ENCODE measurements at places on chromosomes 1 and 21.

- DNase-seq, result no peak
Observed at GRCh38 chr1:94757931-94758330, 62.2 kb upstream of the SLC44A3 start.

DNA sequence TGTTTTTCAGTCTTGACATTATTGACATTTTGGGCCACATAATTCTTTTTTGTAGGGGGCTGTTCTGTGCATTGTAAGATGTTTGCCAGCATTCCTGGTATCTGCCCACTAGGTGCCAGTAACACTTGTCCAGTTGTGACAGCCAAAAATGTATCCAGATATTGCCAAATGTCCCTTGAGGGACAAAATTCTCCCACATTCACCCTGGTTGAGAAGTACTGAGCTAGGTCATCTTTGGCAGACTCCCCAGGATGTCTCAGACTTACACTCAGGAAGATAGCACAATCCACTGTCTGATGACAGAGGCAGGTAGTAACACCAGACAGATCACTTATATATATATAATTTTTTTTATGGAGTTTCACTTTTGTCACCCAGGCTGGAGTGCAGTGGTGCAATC is 5.9 kb downstream of the CD48 start:
- DNase-seq, result no peak

DNA sequence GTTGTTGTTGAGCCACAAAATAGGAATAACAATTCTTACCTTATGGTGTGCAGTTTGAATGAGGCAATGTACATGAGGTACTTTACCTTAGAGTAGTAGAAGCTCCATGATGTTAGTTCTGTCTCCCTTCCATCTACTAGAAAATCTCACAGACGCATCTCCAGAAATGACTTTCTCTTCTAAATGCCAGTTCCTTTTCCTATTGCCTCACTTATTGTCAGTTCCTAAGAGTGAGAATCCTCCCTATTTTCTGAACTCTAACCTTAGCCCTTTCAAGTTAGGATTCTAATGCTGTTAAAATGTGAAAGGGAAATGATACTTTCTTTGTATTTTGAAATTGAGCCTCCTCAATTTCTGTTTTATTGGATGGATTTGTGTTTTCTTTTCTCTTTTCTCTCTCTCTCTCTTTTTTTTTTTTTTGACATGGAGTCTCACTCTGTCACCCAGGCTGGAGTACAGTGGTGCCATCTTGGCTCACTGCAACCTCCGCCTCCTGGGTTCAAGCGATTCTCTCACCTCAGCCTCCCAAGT is 18.6 kb upstream of the MAPKAPK2 start:
- DNase-seq, result no peak

DNA sequence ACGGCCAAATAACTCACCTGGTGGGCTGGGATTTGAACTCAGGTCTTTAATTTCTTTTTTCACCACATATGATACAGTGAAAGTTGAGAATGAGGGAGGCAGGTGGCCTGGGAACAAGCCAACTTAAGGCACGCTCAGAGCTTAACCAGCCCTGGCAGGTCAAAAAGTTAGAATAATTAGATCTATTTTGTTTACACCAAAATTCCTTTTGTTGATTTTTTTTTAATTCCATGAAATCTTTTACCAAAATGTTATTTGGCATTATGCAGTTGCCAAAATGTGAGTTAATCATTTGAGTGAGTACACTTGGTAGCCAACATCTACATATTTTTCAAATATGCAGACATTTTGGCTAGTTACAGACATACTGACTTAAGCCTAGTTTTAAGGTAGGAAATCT is 36.8 kb downstream of the LHX8 start:
- no peak for DNase-seq

GRCh38 chr1:180917306-180918065 is 4.8 kb downstream of the KIAA1614 start:
- DNase-seq, result no peak

- no peak for DNase-seq
Observed at GRCh38 chr1:162633081-162633762, 958 bp downstream of the DDR2 start.

DNA sequence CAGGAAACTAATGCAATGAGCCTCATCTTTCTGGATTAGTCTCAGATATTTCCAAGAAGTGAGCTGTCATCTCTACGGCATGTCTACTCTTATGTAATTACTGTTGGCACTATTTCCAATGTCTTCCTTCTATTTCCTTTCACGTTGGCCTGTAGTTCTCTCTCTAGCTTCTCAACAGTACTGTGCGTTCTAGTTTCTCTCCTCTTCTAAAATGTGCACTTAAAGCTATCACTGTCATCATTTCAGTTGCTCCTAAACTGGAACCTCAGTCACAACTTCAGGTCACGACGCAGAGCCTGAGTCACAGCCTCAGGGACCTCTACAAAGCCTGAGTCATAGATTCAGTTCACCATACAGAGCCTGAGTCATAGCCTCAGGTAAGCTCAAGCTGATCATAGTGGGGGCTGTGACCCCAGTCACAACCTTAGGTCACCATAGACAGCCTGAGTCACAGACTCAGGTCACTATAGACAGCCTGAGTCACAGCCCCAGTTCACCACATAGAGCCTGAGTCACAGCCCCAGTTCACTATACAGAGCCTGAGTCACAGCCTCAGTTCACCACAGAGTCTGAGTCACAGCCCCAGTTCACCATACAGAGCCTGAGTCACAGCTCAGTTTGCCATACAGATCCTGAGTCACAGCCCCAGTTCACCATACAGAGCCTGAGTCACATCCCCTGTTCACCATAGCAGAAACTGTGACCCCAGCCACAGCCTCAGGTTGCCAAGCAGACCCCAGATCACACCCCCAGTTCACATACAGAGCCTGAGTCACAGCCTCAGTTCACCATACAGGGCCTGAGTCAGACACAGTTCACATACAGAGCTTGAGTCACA is 13.0 kb downstream of the WNT9A start:
- no peak for DNase-seq

DNA sequence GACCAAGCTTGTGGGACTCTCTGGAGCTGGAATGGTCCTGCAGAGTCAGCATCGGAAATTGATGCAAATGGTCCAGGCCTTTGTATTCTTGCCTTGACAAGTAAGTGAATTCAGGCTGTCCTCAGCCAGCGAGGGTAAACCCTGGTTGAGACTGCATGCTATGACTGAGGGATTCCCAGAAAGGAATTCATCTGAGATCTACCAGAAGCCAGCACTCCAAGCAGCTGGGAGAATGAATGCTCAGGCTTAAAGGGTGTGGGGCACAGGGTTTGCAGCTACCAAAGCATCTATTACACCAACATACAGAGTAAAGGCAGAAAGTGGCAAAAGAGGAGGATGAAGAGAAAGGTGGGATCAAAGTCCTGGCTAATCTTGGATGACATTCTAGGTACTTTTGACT is 257.0 kb upstream of the LYPLAL1 start:
- DNase-seq, result no peak

DNA sequence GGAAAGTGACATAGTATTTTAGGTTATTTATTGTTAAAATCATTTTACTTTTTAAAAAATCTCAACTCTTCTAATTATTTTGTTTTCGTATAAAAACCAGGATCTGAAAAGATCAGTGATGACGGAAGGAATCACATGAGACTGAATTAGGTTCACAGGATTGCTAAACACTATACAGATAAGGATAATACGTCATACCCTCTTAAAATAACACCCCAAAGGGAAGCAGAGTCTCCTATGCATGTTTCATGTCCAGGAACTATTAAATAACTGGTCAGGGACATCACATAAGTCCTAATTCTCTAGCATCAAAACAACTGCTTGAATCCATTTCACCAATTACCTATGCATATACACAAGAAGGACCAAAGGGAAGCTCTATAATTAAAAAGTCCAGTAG is 84.9 kb downstream of the FOXJ3 start:
- DNase-seq, result no peak

GRCh38 chr1:241654019-241654418 is 1.9 kb downstream of the WDR64 start:
- DNase-seq, result no peak

DNA sequence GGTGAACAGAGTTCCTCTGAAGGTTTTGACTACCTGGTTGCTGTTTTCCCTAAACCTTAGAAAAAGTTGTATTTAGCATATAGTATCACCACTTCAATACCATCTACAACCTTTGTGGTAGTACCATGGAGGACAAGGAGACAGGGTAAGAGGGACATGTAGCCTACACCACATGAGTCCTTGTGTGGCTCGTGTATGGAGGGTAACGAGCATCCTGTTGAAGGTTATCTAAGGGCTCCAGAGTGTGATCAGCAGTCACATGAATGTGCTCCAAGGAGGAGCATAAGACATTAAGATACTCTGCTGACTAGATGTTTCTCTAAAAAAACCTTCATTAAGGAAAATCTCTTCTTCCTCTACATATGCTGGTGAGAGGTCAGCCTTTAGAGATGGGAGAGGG is 67.3 kb downstream of the VCAM1 start:
- DNase-seq, result no peak

DNA sequence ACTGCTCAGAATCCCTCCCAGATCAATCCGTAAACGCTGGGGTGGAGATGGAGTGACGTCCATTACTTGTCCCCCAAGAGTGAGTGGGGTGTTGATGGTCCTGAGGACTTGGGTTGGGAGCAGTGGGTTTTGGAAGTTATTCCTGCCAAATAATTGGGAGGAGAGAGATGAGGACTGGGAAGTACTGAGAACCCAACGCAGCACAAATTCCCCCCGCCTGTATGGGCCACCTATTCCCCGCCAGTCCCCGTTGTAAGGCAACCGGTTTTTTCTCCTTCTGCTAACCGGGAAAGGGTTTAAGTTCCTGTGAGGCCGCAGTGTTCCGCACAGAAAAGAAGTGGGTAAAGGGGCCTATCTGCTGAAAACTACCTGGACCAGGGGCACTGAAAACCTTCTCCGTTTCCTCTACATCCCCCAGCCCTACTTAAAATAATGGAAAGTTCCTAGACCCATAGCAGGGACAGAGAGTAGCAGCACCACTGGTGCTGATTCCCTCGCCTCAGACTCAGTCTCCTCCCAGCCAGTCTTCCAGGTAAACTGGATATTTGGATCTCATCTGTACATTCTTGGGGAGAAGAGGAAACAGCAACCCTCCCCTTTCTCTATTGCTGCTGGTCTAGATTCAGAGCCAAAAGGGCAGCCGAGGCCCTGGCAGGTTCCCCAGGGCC is 738 bp downstream of the LURAP1 start:
- no peak for DNase-seq

DNA sequence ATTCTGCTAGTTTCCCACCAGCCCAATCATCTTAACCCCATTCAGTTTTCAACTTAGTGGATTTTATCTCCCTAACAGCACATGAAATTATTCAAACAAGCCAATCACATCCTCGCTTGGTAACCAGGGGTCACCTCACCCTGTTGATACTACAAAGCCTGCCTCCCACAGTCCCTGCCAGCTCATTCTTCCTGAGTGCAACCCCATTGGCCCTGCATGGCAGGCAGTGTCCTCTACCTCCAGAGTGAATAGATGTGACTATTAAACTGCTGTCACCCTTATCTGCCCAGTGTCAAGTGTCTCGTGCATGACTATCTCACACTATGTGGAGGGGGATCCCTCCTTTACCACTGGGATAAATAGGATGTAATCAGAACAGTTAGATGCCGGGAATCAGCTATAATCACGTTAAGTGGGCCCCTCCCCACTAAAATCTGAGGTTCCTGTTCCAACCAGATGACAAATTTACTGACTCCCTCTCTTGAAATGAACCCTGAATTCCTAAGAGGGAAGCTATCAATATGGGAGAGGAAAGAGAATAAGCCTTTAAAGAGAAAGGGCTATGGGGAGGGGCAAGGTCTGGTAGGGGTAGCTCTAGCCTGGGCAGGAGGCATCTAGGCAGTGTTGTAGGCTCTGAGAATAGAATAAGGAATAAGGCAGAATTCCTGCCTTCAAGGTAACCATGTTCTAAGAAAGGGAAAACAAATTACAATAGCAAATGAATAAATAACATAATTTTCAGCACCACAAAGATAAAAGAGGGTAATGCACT is 155.9 kb downstream of the SLC30A10 start:
- no peak for DNase-seq

DNA sequence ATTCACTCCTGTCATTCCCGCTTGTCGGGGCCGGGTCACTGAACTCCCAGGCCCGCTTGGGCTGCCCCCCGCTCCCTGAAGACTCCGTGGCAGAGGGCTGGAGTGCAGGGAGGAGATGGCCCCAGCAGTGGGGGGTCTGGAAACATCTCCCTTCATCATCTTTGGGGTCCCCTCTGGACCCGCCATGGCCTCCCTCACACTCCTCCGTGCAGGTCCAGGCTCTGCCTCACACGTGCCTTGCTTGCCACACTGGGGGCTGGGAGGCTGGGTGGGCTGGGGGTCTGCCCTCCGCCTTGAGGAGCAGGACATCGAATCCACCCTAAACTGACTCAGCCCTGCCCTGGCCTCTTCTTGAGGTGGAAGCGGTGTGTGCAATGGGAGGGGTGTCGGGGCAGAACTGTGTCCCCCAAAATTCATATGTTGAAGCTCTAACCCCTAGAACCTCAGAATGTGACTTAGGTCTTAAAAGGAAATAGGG is 35.2 kb downstream of the POFUT2 start:
- no peak for DNase-seq

GRCh38 chr1:235741294-235741693 is 91.7 kb upstream of the GNG4 start:
- DNase-seq, result no peak

- no peak for DNase-seq
Observed at GRCh38 chr1:18429654-18430053, 51.1 kb upstream of the KLHDC7A start.

- DNase-seq, result no peak
Observed at GRCh38 chr21:22582026-22582425, 1583.8 kb downstream of the NCAM2 start.

DNA sequence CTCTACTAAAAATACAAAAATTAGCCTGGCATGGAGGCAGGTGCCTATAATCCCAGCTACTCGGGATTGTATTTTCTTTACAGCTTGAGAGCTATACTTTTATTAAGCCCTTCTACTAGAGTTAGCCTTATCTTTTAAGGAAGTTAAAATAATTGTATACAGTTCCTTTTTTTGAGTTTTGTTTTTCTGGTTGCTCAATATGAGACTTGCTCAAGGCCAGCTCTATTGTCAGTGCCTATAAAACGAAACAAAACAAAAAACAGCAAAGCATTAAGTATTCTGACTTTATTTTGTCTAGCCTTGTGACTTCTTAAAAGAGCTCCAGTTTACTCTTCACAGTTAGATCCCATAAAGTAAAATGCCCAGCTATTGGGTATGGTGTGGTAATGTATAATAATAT is 17.2 kb downstream of the PKN2 start:
- DNase-seq, result no peak

DNA sequence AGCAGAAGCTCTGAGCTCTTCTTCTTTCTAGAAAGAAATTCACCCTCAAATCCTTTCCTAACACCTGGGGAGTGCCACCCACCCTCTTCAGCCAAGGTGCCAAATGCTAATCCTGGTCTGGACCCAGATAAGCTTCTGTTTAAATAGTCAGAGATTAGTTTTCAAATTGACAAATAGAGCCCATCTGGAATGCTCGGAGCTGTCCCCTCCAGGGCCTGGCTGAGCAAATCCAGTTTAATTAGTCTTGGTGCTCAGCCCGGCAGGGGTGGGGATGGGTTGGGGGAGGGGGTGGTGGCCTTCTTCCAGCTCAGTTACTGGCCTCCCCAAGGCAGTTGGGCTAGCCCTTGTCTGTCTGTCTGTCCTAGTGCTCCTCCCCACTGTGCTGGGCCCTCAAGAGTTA is 269.5 kb downstream of the GRIK3 start:
- DNase-seq, result no peak
